Hematopoietic multipotent progenitor cell treated with erythropoietin and hydrocortisone succinate and interleukin-3 and kit ligand, for 6 days (in vitro differentiated cells): ENCODE measurements at places on chromosomes 12 and 14.

GRCh38 chr12:95118138-95118787, 44.8 kb upstream of the NR2C1 start:
- no peak for DNase-seq

GRCh38 chr12:31589904-31590641, 863 bp downstream of the DENND5B start:
- peak; percentile 72 for DNase-seq

- DNase-seq = no peak
These were observed 59.1 kb downstream of the ANKRD9 start for GRCh38 chr14:102450206-102451063.

DNA sequence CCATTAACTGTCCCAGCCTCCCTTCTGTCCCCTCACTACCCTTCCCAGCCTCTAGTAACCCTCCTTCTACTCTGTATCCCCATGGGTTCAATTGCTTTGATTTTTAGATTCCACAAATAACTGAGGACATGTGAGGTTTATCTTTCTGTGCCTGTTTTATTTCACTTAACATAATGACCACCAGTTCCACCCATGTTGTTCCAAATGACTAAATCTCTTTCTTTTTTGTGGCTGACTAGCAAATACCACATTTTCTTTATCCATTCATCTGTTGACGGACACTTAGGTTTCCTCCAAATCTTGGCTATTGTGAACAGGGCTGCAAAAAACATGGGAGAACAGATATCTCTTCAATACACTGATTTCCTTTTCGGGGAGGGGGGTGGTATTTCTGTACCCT, 65.7 kb downstream of the PRKD1 start:
- no peak for DNase-seq

DNA sequence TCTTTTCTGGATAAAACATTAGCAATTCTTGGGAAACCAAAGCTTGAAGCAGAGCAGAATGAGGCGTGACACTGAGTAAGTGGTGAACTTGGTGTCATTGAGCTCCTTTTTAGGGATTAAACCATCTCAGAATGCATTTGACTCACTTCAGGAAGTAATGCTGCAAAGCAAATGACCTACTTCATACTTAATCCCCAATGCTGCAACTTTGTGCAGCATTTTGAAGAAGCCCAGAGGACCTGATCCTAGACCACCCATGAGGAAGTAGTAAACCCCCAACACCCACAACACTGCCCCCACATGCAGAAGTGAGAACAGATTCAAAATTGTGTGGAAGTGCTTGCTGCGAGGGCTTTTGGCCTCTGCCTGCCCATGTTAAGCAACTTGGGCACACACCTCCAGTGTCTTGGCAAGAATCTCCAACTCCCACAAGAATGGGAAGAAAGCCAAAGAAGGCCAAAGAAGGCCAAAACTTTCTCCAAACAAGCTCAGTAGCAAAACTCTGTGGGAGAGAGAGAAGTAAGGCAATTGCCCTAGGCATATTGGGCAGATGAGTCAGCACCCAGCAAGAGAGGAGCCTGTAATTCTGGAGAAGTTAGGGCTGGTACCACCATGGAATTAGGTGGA, 69.2 kb upstream of the ETV6 start:
- peak; percentile 30 for DNase-seq

GRCh38 chr12:49882248-49882850, 21.4 kb downstream of the FAIM2 start:
- no peak for DNase-seq

- DNase-seq = no peak
These were observed 72.3 kb upstream of the STXBP6 start for GRCh38 chr14:25122211-25122610.

DNA sequence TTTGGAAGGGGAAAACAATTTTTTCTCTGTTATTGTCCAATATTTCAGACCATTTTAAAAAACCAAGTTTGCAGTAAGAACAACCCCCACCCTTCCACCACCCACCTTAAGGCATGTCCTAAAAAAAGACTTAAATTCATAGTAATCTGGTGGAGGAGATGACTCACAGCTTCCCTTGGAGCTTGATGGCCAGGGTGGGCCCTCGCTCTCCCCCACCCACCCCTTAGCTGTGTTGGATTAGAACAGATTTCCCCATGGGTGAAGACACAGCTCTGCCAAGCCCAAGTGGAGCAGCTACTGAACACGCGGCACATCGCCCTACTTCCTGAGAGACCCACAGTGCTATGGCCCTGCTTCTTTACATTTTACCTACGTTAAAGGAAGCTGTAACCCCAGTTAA, 140.3 kb downstream of the GCH1 start:
- no peak for DNase-seq

- DNase-seq = no peak
These were observed 52.4 kb upstream of the FRS2 start for GRCh38 chr12:69417741-69418167.

- no peak for DNase-seq
These were observed 3.2 kb downstream of the TDP1 start for GRCh38 chr14:89958966-89959365.

GRCh38 chr12:45543887-45544286, 185.6 kb upstream of the ARID2 start:
- DNase-seq = peak; percentile 93

- DNase-seq = no peak
These were observed 143.0 kb upstream of the ATXN7L3B start for GRCh38 chr12:74394647-74395046.

GRCh38 chr14:94584591-94585280, 3.5 kb downstream of the SERPINA5 start:
- no peak for DNase-seq

DNA sequence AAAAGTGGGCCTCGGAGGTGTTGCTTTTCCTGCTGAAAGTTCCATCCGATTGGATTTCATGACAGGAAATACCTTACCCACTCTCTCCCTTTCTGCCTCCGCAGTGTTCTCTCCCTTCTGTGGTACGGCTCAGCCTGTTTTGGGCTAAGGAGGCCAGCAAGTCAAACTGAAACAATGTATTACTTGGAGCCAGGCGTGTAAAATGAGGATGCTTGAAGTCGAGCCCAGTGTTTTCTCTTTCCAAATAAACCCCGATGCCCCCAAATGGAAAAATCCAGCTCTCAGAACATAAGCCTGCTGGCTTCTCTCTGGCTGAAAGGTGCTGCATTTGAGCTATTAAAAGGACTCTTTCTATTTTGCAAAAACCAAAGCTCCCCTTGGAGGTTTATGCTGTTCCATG, 124.7 kb downstream of the ZNF664 start:
- no peak for DNase-seq

GRCh38 chr12:5003025-5003666, 40.5 kb upstream of the KCNA5 start:
- DNase-seq = peak; percentile 77

DNA sequence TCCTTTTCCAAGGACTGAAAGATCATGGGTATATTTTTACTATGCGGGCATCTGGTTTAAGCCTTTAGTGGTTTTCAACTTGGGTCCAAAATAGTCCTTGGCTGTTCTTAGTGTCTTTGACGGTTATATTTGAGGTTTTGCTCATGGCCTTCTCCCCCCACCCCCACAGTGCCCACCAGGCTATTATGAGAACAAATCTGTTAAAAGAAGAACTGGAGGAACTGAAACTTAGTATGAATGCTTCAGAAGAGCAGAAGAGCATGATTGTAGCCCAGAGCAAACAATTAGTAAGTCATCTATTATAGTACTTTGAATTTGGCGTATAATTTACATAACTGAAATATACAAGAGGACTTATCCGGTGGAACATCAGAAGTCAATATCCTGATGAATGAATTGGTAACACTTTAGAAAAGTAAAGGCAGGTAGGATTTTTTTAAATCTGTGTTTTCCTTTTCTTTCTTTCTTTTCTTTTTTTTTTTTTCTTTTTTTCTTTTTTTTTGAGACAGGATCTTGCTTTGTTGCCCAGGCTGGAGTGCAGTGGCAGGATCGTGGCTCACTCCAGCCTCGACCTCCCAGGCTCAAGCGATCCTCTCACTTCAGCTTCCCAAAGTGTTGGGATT, 71.8 kb upstream of the BCAT1 start:
- DNase-seq = no peak

- peak; percentile 83 for DNase-seq
These were observed 65.5 kb downstream of the SH2B3 start for GRCh38 chr12:111471236-111471635.

DNA sequence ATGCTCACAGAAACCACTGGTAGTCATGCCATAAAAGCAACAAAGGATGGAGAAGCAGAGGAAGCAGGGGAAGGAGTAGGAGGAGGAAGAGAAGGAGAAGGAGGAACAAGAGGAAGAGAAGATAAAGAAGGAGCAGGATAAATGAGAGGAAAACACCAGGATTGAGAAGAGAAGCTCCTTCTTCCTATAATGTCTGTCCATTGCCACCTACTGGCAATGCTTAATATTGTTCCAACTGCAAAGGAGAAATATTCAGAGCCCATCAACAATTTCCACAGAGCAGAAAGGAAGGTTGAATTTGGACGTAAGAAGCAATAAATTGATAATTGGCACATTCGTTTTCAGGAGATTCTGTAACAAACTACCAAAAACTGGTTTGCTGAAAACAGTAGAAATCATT, 898.4 kb downstream of the SLC16A7 start:
- peak; percentile 55 for DNase-seq

- DNase-seq = no peak
These were observed 159.5 kb downstream of the ZFP36L1 start for GRCh38 chr14:68633131-68633991.

GRCh38 chr14:71115821-71116567, 208.7 kb downstream of the PCNX1 start:
- DNase-seq = no peak

DNA sequence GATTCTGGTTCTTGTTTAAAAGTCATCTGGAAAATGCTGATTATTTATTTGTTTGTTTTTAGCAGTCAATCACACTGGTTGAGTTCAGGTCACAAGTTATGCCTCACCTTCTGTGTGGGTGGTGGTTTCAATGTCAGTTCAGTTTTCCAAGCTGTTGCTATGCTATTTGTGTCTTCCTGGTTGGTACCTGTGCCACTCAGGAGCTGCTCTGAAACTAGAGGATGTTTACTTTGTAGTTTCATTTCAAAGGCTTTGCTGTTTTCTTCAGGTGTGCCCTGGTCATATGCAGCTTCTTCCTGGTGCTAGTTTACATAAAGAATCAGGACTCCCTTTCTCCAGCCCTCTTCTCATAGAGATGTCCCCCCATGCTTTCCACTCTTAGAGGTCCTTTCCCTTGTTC, 75.7 kb upstream of the PPP4R3A start:
- no peak for DNase-seq

- DNase-seq = no peak
These were observed 52.2 kb upstream of the ANO2 start for GRCh38 chr12:5997260-5997659.

GRCh38 chr12:94308612-94309011, 151.1 kb downstream of the CEP83 start:
- DNase-seq = no peak

GRCh38 chr12:47837190-47838171, 17.8 kb upstream of the HDAC7 start:
- peak; percentile 84 for DNase-seq

- no peak for DNase-seq
These were observed 360.9 kb downstream of the ADGRD1 start for GRCh38 chr12:131314524-131315090.

GRCh38 chr12:66942741-66943465, 264.0 kb upstream of the GRIP1 start:
- no peak for DNase-seq

GRCh38 chr12:6199531-6200255, 507 bp upstream of the CD9 start:
- DNase-seq = peak; percentile 27

- no peak for DNase-seq
These were observed 31.9 kb downstream of the SERPINA3 start for GRCh38 chr14:94644102-94644535.

DNA sequence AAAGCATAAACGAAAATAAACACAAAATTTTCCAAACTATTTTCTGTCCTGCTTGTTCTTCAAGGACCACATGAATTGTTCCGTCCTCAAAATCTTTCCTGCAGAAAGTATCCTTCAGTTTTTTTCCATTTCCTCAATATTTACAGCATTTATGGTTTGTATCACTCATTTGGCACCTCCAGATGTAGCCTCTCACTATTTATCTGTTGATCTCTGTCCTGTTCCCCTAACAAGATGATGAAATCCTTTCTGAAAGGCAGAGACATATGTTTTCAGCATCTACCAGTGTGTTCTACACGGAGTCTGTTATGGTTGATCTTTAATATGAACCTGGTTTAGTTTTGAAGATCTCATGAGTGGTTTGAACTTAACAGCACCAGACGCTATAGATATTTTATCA, 490.2 kb downstream of the NELL2 start:
- DNase-seq = peak; percentile 2
